ENCODE measurements at places on chromosomes 6 and 20.

GRCh38 chr20:47466704-47467459, 34.8 kb upstream of the NCOA3 start:
- no peak for DNase-seq

GRCh38 chr20:41927655-41928054, 309.5 kb upstream of the CHD6 start:
- DNase-seq: no peak

DNA sequence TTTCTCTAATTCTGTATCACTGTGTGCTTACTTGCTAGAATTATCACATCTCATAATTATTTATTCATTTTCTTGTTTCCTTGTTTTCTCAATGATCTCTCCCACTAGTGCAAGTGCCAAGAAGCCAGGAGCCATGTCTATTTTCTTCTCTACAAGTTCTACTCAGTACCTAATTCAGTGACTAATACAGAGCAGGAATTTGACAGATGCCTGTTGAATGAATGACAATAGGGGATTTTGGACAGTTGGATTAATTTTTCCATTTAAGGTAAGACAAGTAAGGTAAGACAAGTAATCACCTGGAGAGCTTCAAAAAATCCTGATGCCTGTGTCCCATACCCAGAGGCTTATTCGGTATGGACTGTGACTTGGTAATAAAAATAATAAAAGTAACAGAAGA, 81.0 kb downstream of the EDN1 start:
- DNase-seq: no peak

DNA sequence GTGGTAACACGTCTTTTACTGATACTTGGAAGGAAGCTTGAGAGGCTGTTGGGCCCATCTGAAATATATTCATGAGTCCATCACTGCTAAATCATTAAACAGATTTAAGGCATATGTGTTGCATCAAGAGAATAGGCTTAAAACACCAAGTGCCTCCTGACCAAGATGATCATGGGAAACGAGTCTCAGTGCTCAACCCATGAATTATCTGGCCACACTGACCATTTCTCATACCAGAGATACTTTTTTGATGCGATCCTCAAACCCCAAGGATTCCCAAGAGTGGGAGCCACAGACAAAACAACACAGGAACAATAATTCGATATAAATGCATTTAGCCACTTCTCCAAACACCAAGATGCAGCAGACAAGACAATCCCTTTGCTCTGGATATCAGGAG, 17.2 kb downstream of the HEY2 start:
- no peak for DNase-seq

DNA sequence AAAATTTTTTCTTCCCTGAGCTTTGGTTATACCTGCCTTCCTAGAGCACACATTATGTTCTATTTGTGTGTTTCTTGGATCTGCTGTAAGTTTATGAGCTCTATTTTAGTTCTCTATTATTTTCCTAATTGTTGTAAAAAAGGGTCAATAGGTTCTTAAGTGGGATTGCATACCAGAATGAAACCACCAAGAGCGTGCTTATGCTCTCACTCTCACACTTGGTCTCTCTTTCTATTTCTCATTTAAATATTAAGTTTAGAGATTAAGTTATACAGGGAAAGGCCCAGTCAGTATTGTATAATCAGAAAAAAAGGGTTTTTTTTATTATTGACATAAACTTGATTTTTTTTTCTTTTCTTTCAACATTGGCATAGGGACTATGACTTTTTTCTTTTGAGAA, 96.8 kb downstream of the RIMS1 start:
- no peak for DNase-seq

Measured in myocyte (in vitro differentiated cells).